ENCODE measurements at places on chromosomes 7 and 10.

- no peak for DNase-seq
Measured at GRCh38 chr7:156034397-156034796, 222.1 kb upstream of the SHH start.

DNA sequence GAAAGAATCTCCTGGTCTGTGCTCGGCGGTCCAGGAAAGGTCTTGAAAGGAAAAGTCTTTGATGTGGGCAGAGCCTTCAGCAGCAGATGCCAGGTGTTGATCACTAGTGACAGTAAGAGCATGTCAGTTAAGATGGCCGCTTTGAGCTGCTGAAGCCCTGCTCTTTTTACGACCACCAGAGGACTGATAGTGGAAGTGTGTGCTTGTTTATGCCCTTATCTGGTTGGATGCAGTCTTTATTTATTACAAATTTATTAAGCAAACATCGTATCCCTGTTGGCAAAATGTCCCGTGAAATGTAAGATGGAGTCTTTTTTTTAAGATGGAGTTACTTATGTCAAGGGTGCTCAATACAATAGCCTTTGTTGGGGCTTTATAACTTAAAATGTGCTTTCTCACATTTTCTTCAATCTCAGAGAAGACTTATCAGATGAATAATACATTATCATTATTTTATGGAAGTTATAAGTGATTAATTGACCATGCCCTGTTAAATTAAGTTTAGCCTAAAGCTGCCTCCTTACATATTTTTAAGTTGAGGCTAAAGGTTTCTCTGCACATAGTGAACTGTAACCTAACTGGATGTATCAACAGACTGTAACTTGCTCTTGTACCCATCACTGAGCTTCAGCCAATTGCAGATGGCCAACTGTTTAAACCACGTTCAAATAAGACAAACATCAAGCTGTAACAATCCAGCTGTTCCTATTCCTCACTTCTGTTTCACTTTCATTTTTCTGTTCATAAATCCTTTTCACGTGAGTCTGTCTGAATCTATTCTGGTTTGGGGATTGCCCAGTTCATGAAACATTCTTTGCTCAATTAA is 97.4 kb upstream of the PIK3CG start:
- DNase-seq = no peak

DNA sequence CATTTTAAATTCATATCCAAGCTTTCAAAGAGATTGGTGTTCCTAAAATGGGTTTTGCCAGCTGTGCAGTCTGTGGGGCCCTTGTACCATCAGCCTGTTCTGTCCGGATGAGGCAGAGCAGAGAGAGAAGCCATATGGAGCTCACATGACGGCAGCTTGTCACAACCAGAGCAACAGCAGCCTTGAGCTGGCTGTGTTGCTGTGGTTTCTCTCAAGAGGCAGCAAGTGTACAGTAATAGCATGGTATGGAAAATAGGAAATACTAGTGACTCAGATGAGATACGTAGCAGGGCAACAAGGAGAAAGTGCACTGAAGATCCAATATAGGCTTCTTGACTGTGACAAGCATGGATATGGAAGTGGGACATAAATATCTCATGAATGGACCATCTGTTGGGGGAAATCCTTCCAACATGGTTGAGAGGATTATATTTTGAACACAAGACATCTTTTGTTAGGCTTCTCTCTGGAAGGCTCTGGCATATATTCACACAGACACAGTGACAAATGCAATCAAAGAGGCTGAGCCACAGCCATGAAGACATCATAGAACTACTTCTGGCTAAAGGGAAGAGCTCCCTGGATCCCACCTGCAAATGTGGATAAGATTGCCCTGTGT is 251.0 kb upstream of the TAC1 start:
- DNase-seq = no peak

GRCh38 chr10:128864554-128865295 is 602.3 kb upstream of the MGMT start:
- no peak for DNase-seq

GRCh38 chr7:33933611-33934281 is 28.4 kb downstream of the BMPER start:
- DNase-seq = no peak

DNA sequence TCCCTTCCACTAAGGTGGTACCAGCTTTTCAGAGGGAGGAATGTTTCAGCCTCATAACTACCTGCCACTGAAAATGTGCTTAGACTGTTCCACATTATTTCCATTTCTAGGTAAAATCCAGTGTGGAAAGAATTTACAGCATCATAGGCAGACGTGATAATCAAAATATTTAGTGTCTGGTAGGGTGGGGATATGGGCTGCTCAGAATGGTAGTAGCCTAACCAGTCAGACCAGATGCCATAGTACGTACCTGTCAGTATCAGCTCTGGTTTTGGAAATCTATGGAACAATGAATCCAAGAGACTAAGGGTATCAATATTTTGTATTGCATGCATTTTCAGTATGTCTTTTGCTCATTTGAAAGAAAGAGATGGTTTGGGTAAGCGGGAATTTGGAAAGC is 76.8 kb upstream of the APBB1IP start:
- no peak for DNase-seq

DNA sequence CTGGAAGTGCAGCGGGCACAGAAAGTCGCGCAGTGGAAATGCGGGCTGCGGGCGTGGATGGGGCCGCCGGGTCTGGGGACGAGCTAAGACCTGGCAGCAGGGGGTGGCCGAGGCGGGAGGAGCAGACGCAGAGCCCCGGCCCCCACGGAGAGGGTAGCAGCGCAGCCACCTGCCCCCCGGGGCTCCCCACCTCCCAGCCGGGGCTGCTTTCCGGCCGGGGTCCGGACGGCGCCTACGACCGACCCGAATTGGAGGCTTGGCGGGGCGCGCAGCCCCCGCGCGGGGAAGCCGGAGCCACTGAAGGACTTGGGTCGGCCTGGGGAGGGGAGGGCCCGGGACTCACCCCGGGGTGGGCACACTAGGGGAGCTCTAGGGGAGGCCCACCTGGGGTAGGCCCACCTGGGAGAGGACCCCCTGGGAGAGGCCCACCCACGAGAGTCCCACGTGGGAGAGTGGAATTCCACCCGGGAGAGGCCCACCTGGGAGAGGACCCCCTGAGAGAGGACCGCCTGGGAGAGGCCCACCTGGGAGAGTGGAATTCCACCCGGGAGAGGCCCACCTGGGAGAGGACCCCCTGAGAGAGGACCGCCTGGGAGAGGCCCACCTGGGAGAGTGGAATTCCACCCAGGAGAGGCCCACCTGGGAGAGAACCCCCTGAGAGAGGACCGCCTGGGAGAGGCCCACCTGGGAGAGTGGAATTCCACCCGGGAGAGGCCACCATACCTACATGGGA is 854 bp upstream of the CFAP46 start:
- DNase-seq = no peak
